ENCODE measurements at places on chromosomes 2 and 18. TPM values are rescaled to one million over a fixed set of nuclear protein-coding genes. Genes with fewer than 3 reads are reported as not detected.

Gene RAB6C
- not detected for total RNA-seq

Gene FAM110C
- total RNA-seq, result 0.26 TPM

Gene UGT1A5
- total RNA-seq, result not detected

Gene PROM2
- 0.26 TPM for total RNA-seq

Gene PSMA8
- total RNA-seq, result not detected

Gene POTEC
- not detected for total RNA-seq

Gene TBR1
- total RNA-seq, result not detected

Gene PDE6D
- total RNA-seq, result 14.4 TPM

Gene ITGA4
- total RNA-seq, result 57.5 TPM

Gene ALPG
- total RNA-seq, result not detected

Gene RTP5
- total RNA-seq, result not detected

Gene CCDC121
- 2.0 TPM for total RNA-seq

Gene CIB4
- total RNA-seq, result not detected

Gene COL4A3
- 0.33 TPM for total RNA-seq

Gene MYOM1
- 0.26 TPM for total RNA-seq

Gene CELF4
- not detected for total RNA-seq

Gene VSNL1
- total RNA-seq, result 1.2 TPM

Gene ACTG2
- total RNA-seq, result 4.1 TPM

Gene SNTG2
- total RNA-seq, result not detected

Gene DSG1
- total RNA-seq, result not detected

Gene DUSP19
- 5.1 TPM for total RNA-seq

Gene CHRND
- not detected for total RNA-seq

Gene MARCHF7
- total RNA-seq, result 97.1 TPM

Gene AOX1
- 81.4 TPM for total RNA-seq

Gene UGT1A10
- not detected for total RNA-seq

Gene SF3B6
- 155 TPM for total RNA-seq

Gene CRIM1
- 135 TPM for total RNA-seq

Gene BOLL
- not detected for total RNA-seq

Gene ASAP2
- 16.4 TPM for total RNA-seq

Gene MROH2A
- not detected for total RNA-seq

Gene CYP1B1
- total RNA-seq, result 94.1 TPM

Gene DNMT3A
- total RNA-seq, result 16.9 TPM

Gene IL37
- not detected for total RNA-seq

Gene ITPRIPL1
- total RNA-seq, result 4.6 TPM

Gene SERPINB4
- total RNA-seq, result not detected

Gene CENPO
- total RNA-seq, result 9.1 TPM

Gene SLC14A1
- total RNA-seq, result 31.0 TPM

Gene ZNF519
- 2.8 TPM for total RNA-seq

Gene SKOR2
- not detected for total RNA-seq

Gene MSTN
- 0.26 TPM for total RNA-seq

Gene RRM2
- total RNA-seq, result 1.5 TPM

Gene SERPINB10
- total RNA-seq, result not detected

Gene MC2R
- not detected for total RNA-seq

Gene BOLA3
- 28.2 TPM for total RNA-seq

Gene FBXO41
- total RNA-seq, result 0.77 TPM

Gene SERPINB12
- total RNA-seq, result not detected

Gene PCARE
- total RNA-seq, result under 0.01 TPM
